ENCODE measurements at places on chromosomes 13 and 19. TPM values are rescaled to one million over a fixed set of nuclear protein-coding genes. Genes with fewer than 3 reads are reported as not detected.

ZNF628 gene
- polyA plus RNA-seq: 7.0 TPM

ELSPBP1 gene
- polyA plus RNA-seq: not detected

TTYH1 gene
- polyA plus RNA-seq: 3.7 TPM

AMH gene
- 2.5 TPM for polyA plus RNA-seq

LIM2 gene
- polyA plus RNA-seq: not detected

OR7D2 gene
- polyA plus RNA-seq: 0.01 TPM

KATNAL1 gene
- polyA plus RNA-seq: 0.92 TPM

KLF1 gene
- not detected for polyA plus RNA-seq

UGGT2 gene
- 3.2 TPM for polyA plus RNA-seq

KLC3 gene
- polyA plus RNA-seq: 15.0 TPM

ZNF878 gene
- polyA plus RNA-seq: 0.24 TPM

CEACAM20 gene
- not detected for polyA plus RNA-seq

TMEM38A gene
- polyA plus RNA-seq: 2.6 TPM

ZNF534 gene
- polyA plus RNA-seq: 0.05 TPM

CRX gene
- polyA plus RNA-seq: not detected

FOXA3 gene
- polyA plus RNA-seq: 0.10 TPM

EFNA2 gene
- 0.39 TPM for polyA plus RNA-seq

BBC3 gene
- polyA plus RNA-seq: 1.4 TPM

LILRB5 gene
- polyA plus RNA-seq: 0.63 TPM

CLDN10 gene
- polyA plus RNA-seq: 2.5 TPM

ELANE gene
- polyA plus RNA-seq: 0.24 TPM

LILRA1 gene
- 0.08 TPM for polyA plus RNA-seq

WDR88 gene
- not detected for polyA plus RNA-seq

PSG11 gene
- not detected for polyA plus RNA-seq

PLIN4 gene
- 4.1 TPM for polyA plus RNA-seq

MYH14 gene
- 72.9 TPM for polyA plus RNA-seq

ANKLE1 gene
- polyA plus RNA-seq: 0.45 TPM

ACER1 gene
- polyA plus RNA-seq: 6.2 TPM

PDX1 gene
- not detected for polyA plus RNA-seq

FGF9 gene
- polyA plus RNA-seq: 0.02 TPM

CALR gene
- 173 TPM for polyA plus RNA-seq

ZNF888 gene
- 1.9 TPM for polyA plus RNA-seq

ZNF837 gene
- polyA plus RNA-seq: 2.5 TPM

IFI30 gene
- 29.3 TPM for polyA plus RNA-seq

DGKH gene
- 2.7 TPM for polyA plus RNA-seq

MYCBP2 gene
- 28.1 TPM for polyA plus RNA-seq

NLRP11 gene
- not detected for polyA plus RNA-seq

ZNF382 gene
- 0.71 TPM for polyA plus RNA-seq

BST2 gene
- 8.5 TPM for polyA plus RNA-seq

SPRED3 gene
- polyA plus RNA-seq: 0.37 TPM

DACH1 gene
- 0.16 TPM for polyA plus RNA-seq

NXNL1 gene
- polyA plus RNA-seq: not detected

PPM1N gene
- 2.3 TPM for polyA plus RNA-seq

XAB2 gene
- 26.9 TPM for polyA plus RNA-seq
